Epithelial cell of proximal tubule (primary cell): ENCODE measurements at places on chromosomes 5 and 9. TPM values are rescaled to one million over a fixed set of nuclear protein-coding genes. Genes with fewer than 3 reads are reported as not detected.

NDST1 gene
- total RNA-seq: 64.2 and 65.4 TPM in 2 replicates

FBLL1 gene
- 0.80 TPM in 1 of 2 replicates, not detected in the other for total RNA-seq

EQTN gene
- total RNA-seq: not detected in 2 replicates

BRD8 gene
- 27.9 and 38.2 TPM in 2 replicates for total RNA-seq

SLC31A2 gene
- total RNA-seq: 3.7 and 4.8 TPM in 2 replicates

LRRC70 gene
- total RNA-seq: 0.29 TPM in 1 of 2 replicates, not detected in the other

STC2 gene
- total RNA-seq: 41.6 and 50.6 TPM in 2 replicates

GABRA1 gene
- total RNA-seq: not detected in 2 replicates

PCDHGB7 gene
- 0.65 and 2.8 TPM in 2 replicates for total RNA-seq

FOXI1 gene
- not detected in 2 replicates for total RNA-seq

GDF9 gene
- 0.14 and 0.52 TPM in 2 replicates for total RNA-seq

C9 gene
- total RNA-seq: not detected in 2 replicates

GRM6 gene
- total RNA-seq: not detected in 2 replicates

IQGAP2 gene
- total RNA-seq: 0.80 and 1.3 TPM in 2 replicates

FOXD4L5 gene
- total RNA-seq: not detected in 2 replicates

PTAR1 gene
- 26.6 and 32.4 TPM in 2 replicates for total RNA-seq

PCDHGA11 gene
- total RNA-seq: 2.6 and 2.7 TPM in 2 replicates

SMIM33 gene
- not detected in 2 replicates for total RNA-seq

SHOC1 gene
- total RNA-seq: 0.07 TPM in 1 of 2 replicates, not detected in the other

CDC20B gene
- not detected in 2 replicates for total RNA-seq

ADAMTS6 gene
- total RNA-seq: 3.5 and 12.1 TPM in 2 replicates

PRRX2 gene
- total RNA-seq: 0.17 and 1.7 TPM in 2 replicates

IFNE gene
- total RNA-seq: not detected in 2 replicates

LCNL1 gene
- not detected in 2 replicates for total RNA-seq

PDZD2 gene
- 1.8 and 8.4 TPM in 2 replicates for total RNA-seq

C9orf43 gene
- 0.22 TPM in 1 of 2 replicates, not detected in the other for total RNA-seq

MZB1 gene
- not detected in 2 replicates for total RNA-seq

PTGES gene
- total RNA-seq: 15.3 and 33.6 TPM in 2 replicates

CFAP157 gene
- not detected in 2 replicates for total RNA-seq

BTNL9 gene
- total RNA-seq: 0.22 TPM in 1 of 2 replicates, not detected in the other

CDH18 gene
- total RNA-seq: not detected in 2 replicates

SPAAR gene
- total RNA-seq: 0.29 TPM in 1 of 2 replicates, not detected in the other

DNM1 gene
- 2.6 and 16.7 TPM in 2 replicates for total RNA-seq

MRPS30 gene
- total RNA-seq: 70.3 and 77.0 TPM in 2 replicates

SPINK1 gene
- 0.29 and 3.8 TPM in 2 replicates for total RNA-seq

RNF183 gene
- total RNA-seq: 3.9 TPM in 1 of 2 replicates, not detected in the other

OR1Q1 gene
- not detected in 2 replicates for total RNA-seq

TAF11L5 gene
- not detected in 2 replicates for total RNA-seq

BAG1 gene
- total RNA-seq: 33.7 and 38.5 TPM in 2 replicates

CDH9 gene
- total RNA-seq: not detected in 2 replicates

LTC4S gene
- total RNA-seq: 0.94 and 9.1 TPM in 2 replicates
